Effector memory CD4-positive, alpha-beta T cell (primary cell): ENCODE measurements at places on chromosomes 3 and 15.

- H3K27ac ChIP-seq = no peak overlapping the region
- no peak overlapping the region for H3K4me3 ChIP-seq
- peaks cover 20% of the 10 kb centered on the region for H3K36me3 ChIP-seq
- H3K4me1 ChIP-seq = no peaks in the 10 kb centered on the region
- H3K27me3 ChIP-seq = no peaks in the 10 kb centered on the region
Observed at GRCh38 chr15:49036650-49037545, 9.3 kb downstream of the SECISBP2L start.

DNA sequence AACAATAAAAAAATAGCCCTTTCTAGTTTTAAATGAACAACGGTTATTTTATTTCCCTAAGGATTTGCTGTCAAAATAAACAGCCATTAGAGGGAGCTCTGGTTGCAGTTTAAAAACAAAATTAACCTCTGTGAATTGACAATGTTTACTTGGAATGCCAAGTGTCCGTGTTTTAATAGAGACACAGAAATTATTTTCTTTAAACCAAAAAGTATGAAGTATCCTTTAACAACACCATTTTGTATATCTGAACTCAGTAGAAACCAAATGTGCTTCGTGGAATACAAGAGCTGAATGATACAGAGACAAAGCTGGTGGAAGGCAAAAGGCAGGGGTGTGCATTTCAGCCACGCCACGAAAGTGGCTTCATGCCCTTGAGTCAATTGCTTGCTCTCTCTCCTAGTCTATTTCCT is 74.4 kb downstream of the MOBP start:
- no peak overlapping the region for H3K4me3 ChIP-seq
- no peaks in the 10 kb centered on the region for H3K4me1 ChIP-seq
- no peaks in the 10 kb centered on the region for H3K36me3 ChIP-seq
- no peak for DNase-seq
- no peak overlapping the region for H3K27ac ChIP-seq

DNA sequence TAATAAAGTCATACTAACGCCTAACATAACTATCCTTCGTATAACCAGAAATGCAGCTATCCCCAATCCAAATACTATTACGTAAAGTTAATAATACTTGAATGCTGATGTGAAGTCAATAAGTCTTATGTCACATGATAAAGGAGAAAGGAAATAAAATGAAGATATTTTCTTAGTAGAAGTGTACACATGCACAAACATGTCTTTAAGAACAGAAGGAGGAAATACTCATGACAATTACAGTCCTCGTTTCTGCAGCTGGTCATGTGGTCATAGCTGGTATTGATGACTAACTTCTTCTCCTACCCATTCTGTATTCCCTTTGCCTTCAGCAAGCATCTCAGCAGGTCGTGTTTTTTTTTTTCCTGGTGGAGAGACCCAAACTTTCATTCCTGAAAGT is 244.3 kb downstream of the CHL1 start:
- H3K4me3 ChIP-seq = no peak overlapping the region
- DNase-seq = no peak
- no peak overlapping the region for H3K27ac ChIP-seq

DNA sequence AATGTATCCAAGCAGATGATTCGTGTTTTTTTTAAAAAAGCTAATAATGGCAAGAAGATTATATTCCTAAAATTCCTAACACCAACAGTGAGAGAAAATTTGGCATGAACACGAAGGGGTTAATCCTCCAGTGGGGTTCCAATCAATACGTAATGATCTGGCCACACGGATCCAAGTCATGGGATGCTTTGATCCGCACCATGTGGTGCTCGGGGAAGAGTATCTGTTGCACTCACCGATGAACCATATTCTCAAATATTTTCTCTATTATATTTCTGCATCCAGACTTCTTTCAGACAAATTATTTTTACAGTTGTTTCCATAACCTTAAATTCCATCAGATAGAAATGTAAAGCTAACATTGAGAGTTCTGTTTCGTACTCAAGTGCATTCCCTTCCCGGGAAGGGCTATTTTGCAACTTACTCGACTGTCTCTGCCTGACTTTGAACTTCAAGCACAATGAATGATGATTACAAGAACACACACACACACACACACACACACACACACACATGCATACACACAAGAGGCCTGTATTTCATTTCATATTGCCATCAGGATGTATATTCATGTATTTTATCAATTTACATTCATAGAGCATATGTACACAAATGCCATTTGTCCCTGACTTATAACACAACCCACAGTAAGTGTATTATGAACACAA is 567.2 kb downstream of the FOXP1 start:
- no peaks in the 10 kb centered on the region for H3K27me3 ChIP-seq
- peaks cover 8% of the 10 kb centered on the region for H3K36me3 ChIP-seq
- H3K27ac ChIP-seq = no peak overlapping the region
- H3K4me3 ChIP-seq = no peak overlapping the region

- H3K27ac ChIP-seq = no peak overlapping the region
- no peaks in the 10 kb centered on the region for H3K36me3 ChIP-seq
- H3K4me3 ChIP-seq = no peak overlapping the region
- no peak for DNase-seq
- H3K27me3 ChIP-seq = no peaks in the 10 kb centered on the region
Observed at GRCh38 chr3:192042116-192042515, 581.2 kb downstream of the PYDC2 start.

- no peaks in the 10 kb centered on the region for H3K27me3 ChIP-seq
- H3K4me3 ChIP-seq = no peak overlapping the region
- H3K36me3 ChIP-seq = no peaks in the 10 kb centered on the region
- no peak for DNase-seq
Observed at GRCh38 chr3:22231061-22231460, 480.1 kb upstream of the ZNF385D start.

DNA sequence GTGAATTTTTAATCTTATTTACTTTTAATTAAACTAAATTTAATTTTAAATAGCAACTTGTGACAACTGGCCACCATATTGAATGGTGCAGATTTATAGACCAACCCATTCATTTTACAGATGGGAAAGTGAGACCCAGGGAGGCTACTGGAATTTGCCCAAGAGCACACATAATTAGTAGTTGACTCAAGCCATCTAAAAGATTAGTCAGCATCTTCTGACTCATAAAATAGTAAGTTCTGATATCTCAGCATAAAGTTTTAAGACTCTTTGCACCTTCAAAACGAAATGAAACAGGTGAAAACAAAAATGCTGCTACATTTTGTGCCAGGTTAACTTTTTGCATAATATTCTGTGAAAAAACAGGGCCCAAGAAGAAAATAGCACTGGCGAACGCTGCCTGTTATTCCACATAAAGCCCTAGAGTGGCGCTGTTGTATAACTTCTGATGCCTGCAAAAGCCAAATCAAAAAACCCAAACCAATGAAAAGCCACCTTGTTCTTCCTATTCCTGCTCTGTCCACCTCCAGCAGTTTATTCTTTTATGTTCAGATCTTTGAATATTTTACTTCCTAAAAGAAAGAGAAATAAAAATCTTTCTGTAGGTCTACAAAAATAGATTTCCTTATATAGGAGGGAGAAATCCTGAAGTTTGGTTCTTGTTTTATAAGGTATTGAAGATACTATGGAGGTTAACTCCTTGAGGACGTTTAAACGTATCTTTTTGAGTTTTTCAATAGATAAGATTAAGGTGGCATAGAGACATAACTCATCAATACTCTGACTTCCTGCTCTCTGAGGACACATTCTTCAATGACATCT is 62.8 kb downstream of the OTOL1 start:
- H3K36me3 ChIP-seq = no peaks in the 10 kb centered on the region
- H3K4me3 ChIP-seq = no peak overlapping the region
- no peaks in the 10 kb centered on the region for H3K27me3 ChIP-seq
- H3K27ac ChIP-seq = no peak overlapping the region

GRCh38 chr15:64746356-64746755 is 29.0 kb downstream of the RBPMS2 start:
- no peaks in the 10 kb centered on the region for H3K27me3 ChIP-seq
- no peak overlapping the region for H3K27ac ChIP-seq
- DNase-seq = no peak
- no peaks in the 10 kb centered on the region for H3K36me3 ChIP-seq
- no peak overlapping the region for H3K4me3 ChIP-seq

- no peak overlapping the region for H3K4me3 ChIP-seq
- H3K27ac ChIP-seq = no peak overlapping the region
- no peaks in the 10 kb centered on the region for H3K27me3 ChIP-seq
Observed at GRCh38 chr15:44084770-44085169, 110.3 kb downstream of the FRMD5 start.

DNA sequence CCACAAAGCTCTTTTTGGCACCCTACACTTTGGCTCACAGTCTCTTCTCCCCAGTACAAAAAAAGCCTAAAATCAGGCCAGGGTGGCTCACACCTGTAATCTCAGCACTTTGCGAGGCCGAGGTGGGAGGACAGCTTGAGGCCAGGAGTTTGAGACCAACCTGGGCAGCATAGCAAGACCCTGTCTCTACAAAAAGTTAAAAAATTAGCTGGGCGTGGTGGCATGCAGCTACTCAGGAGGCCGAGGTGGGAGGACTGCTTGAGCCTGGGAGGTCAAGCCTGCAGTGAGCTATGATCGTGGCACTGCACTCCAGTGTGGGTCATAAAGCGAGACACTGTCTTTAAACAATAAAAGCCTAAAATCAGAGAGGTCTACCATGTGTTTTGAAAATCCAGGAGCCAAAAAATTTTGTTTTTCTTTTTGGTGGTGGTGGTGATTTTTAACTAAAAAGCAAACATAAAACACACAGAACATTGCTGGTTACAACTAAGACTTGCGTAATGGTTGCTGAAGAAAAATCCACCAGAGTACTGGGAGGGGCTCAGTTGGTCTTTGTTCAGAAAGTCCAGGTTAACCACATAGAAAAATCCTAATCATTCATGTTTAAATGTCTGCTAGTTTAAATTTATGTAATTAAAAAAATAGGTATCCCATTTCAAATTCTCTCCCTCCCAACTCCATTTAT is 1.6 kb upstream of the MAN2C1 start:
- no peak overlapping the region for H3K4me3 ChIP-seq
- H3K36me3 ChIP-seq = peaks cover 50% of the 10 kb centered on the region
- no peak for DNase-seq

- no peaks in the 10 kb centered on the region for H3K4me1 ChIP-seq
- no peaks in the 10 kb centered on the region for H3K36me3 ChIP-seq
- no peak for DNase-seq
- no peak overlapping the region for H3K27ac ChIP-seq
- no peaks in the 10 kb centered on the region for H3K27me3 ChIP-seq
Observed at GRCh38 chr15:52206446-52206845, 15.3 kb upstream of the GNB5 start.

GRCh38 chr3:50950591-50950990 is 275.9 kb downstream of the DOCK3 start:
- no peak overlapping the region for H3K27ac ChIP-seq
- H3K27me3 ChIP-seq = no peaks in the 10 kb centered on the region
- DNase-seq = no peak
- no peaks in the 10 kb centered on the region for H3K36me3 ChIP-seq
- H3K4me3 ChIP-seq = no peak overlapping the region

GRCh38 chr3:58293516-58293915 is 12.5 kb upstream of the RPP14 start:
- no peak for DNase-seq
- no peak overlapping the region for H3K27ac ChIP-seq
- H3K27me3 ChIP-seq = no peaks in the 10 kb centered on the region
- no peak overlapping the region for H3K4me3 ChIP-seq
- no peaks in the 10 kb centered on the region for H3K4me1 ChIP-seq
- peaks cover 4% of the 10 kb centered on the region for H3K36me3 ChIP-seq

DNA sequence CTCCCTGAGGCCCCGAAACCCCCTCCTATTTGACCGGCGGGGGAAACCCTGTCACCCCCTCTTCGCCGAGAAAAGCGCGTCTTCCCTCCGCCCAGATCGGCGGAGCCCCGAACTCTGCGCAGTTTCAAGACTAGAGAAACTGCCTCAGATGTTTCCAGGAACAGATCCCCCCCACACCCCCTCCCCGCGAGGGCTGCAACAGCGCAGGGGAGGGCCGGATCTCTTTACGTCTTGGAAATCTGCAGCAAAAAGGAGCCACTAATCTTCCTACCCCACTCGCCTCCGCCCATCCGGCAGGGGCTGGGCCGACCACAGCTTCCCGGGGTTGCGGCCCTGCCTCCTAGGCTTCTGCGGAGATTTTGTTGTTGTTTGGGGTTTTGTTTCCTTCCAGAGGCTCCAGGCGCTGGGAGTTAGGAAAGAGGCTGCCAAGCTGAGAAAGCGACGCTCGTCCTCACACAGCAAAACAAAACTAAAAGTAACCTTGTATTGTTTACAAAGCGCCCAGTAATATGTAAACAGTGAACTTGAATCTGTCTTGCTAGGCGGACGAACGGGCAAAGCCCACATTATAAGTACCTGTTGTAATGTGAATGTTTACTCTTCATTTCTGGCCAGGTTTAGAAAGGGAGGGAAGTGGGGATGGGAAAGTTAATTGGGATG is 2.2 kb downstream of the FOXB1 start:
- H3K27me3 ChIP-seq = peaks cover 91% of the 10 kb centered on the region
- peaks cover 28% of the 10 kb centered on the region for H3K4me1 ChIP-seq
- no peaks in the 10 kb centered on the region for H3K36me3 ChIP-seq
- DNase-seq = peak; percentile 52
- peak overlapping the region; percentile 58 for H3K4me3 ChIP-seq

GRCh38 chr3:118292841-118293240 is 741.8 kb downstream of the IGSF11 start:
- no peaks in the 10 kb centered on the region for H3K4me1 ChIP-seq
- no peaks in the 10 kb centered on the region for H3K36me3 ChIP-seq
- H3K4me3 ChIP-seq = no peak overlapping the region
- H3K27me3 ChIP-seq = no peaks in the 10 kb centered on the region
- no peak overlapping the region for H3K27ac ChIP-seq

DNA sequence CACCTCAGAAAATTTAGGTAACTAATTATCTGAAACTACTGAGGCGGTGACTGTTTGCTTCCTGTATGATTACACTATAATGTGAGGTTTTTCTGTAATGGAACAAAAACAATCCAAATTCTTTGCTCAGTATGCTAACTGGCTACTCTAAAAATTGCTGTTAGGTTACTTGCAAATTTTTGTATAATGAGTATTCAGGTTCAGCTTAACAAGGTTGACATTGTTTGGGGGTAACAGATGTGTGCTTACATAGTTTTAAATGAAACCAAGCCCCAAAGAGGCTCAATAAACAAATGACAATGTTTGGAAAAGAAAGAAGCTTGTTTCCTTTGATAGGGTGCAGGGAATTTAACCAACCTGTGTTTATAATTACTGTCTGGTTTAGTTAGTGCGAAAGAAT is 414.5 kb upstream of the MDFIC2 start:
- H3K36me3 ChIP-seq = no peaks in the 10 kb centered on the region
- no peak overlapping the region for H3K4me3 ChIP-seq
- no peak for DNase-seq
- no peak overlapping the region for H3K27ac ChIP-seq
- H3K4me1 ChIP-seq = no peaks in the 10 kb centered on the region
